H1 (cell line): ENCODE measurements at places on chromosomes 1 and 21. TPM values are rescaled to one million over a fixed set of nuclear protein-coding genes. Genes with fewer than 3 reads are reported as not detected.
A peak's percentile ranks its signal among the peaks of the same experiment; 100 is the strongest.

RAD54L gene
- total RNA-seq: 47.9 and 50.3 TPM in 2 replicates

MATN1 gene
- total RNA-seq: 0.11 and 0.28 TPM in 2 replicates

KCNJ6 gene
- 0.78 and 1.2 TPM in 2 replicates for total RNA-seq

DNA sequence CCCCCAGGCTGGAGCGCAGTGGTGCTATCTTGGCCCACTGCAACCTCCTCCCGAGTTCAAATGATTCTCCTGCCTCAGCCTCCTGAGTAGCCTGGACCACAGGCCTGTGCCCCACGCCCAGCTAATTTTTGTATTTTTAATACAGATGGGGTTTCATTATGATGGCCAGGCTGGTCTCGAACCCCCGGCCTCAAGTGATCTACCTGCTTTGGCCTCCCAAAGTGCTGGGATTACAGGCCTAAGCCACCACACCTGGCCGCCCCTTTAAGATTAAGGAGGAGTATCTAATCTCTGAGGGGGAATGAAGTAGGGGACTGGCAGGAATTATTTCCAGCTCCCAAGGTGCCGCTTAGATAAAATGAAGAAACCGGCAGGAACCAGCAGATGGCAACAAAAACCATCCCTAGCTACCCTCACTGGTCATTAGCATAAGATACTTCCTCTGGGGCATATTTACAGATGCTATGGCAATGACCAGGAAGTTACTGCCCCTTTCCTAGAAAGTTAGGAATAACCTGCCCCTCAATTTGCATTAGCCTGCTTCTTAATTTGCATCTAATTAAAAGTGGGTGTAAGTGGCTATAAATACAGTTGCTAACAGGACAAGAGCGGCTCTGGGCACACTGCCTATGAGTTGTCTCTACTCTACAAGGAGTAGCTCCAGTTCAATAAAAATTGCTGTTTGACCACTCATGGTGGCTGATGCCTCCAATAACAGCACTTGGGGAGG lies 7.1 kb upstream of the NSUN4 start:
- H3K4me1 ChIP-seq: no peaks in the 10 kb centered on the region
- no peak overlapping the region for H3K4me3 ChIP-seq
- H3K27me3 ChIP-seq: no peaks in the 10 kb centered on the region
- no peak for DNase-seq
- no peaks in the 10 kb centered on the region for H3K36me3 ChIP-seq

- DNase-seq: no peak
- no peaks in the 10 kb centered on the region for H3K27me3 ChIP-seq
- H3K27ac ChIP-seq: no peak overlapping the region
- no peaks in the 10 kb centered on the region for H3K36me3 ChIP-seq
- peaks cover 8% of the 10 kb centered on the region; the same call in 1 of the 2 replicates for H3K4me1 ChIP-seq
These were observed 84.4 kb downstream of the RNF220 start for GRCh38 chr1:44489481-44489880.

DNA sequence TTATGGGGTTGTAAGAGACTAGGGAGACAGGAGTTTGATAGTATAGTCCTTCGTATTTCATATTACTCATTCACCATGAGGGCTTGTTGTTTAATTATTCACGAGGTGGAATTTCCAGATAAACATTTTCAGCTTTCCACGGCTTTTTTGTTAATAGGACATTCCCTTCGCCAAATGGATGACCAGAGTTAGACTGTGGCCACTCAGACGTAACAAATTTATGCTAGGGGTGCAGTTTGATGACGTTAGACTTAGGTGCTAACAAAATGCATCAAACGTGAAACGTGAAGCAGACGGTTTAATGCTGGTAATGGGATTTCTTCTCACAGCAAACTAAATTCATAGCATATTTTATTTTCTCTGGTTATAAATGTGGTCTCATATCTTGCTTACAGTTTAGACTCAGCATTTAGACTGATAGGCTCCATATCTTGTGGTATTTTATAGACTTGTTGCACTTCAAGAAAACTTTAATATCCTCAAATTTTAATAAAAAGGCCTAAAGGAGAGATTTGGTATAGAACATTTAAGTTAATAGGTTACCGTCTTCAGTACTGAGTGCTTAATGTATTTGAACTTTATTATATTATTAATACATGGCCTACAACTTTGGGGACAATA lies 2.3 kb downstream of the DHX9 start:
- H3K27ac ChIP-seq: no peak overlapping the region
- H3K27me3 ChIP-seq: no peaks in the 10 kb centered on the region
- peaks cover 53% of the 10 kb centered on the region for H3K36me3 ChIP-seq
- H3K4me3 ChIP-seq: peak overlapping the region; percentile 99
- H3K4me1 ChIP-seq: peaks cover 5% of the 10 kb centered on the region
- DNase-seq: no peak
